ENCODE measurements at places on chromosomes 1 and 21.

DNA sequence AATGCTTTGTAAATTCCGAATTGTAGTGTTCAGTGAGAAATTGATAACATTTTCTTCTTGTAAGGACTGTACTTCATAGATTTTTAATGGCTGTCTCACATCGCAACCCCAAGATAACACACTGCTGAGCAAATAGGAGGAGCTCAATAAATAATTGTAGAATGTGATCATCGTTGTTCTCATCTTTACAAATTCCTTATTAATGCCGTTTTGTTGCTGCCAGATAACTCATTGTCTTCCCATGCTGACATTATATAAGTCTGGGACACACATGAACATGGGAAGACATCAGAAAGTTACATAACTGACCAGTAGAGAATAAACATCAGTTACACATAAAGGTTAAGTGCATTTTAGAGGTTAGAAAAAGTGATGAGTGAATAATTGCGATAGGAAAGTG is 46.4 kb upstream of the TSPAN2 start:
- no peak for DNase-seq

- no peak for DNase-seq
Measured at GRCh38 chr1:55572878-55573734, 357.9 kb upstream of the USP24 start.

DNA sequence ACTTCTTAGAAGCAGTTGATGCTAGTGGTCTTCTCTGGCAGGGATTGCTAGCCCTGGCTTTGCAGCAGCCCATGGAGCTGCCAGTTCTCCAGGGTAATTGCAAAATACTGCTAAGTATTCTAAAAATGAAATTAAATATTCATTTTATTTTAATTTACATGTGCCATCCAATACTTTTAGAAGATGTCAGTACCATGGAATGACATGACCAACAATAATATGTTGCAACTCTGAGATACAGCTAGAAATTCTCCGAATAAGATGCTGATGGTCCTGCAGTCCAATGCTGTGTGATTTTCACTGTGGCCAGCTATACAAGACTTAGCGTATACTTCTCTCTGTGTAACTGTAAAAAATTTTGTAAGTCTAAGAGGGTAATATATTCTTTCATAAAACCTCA is 20.0 kb upstream of the WARS2 start:
- DNase-seq = no peak

- no peak for DNase-seq
Measured at GRCh38 chr1:22969304-22969709, 3.4 kb downstream of the LACTBL1 start.

All from stimulated activated CD8-positive, alpha-beta memory T cell treated with anti-CD3 and anti-CD28 coated beads, Interleukin-2, amount 100 ng/mL, for 48 hours (primary cell).